ENCODE measurements at places on chromosomes 13 and 19.

GRCh38 chr13:28628241-28628640 lies 30.7 kb upstream of the POMP start:
- H3K27ac ChIP-seq: no peak overlapping the region
- H3K27me3 ChIP-seq: no peaks in the 10 kb centered on the region

- no peaks in the 10 kb centered on the region for H3K27me3 ChIP-seq
- no peak for DNase-seq
- H3K36me3 ChIP-seq: no peaks in the 10 kb centered on the region
- H3K4me3 ChIP-seq: no peak overlapping the region
- H3K4me1 ChIP-seq: peaks cover 52% of the 10 kb centered on the region
- H3K27ac ChIP-seq: peak overlapping the region; percentile 87
Measured at GRCh38 chr13:40408602-40409001, 257.8 kb downstream of the FOXO1 start.

DNA sequence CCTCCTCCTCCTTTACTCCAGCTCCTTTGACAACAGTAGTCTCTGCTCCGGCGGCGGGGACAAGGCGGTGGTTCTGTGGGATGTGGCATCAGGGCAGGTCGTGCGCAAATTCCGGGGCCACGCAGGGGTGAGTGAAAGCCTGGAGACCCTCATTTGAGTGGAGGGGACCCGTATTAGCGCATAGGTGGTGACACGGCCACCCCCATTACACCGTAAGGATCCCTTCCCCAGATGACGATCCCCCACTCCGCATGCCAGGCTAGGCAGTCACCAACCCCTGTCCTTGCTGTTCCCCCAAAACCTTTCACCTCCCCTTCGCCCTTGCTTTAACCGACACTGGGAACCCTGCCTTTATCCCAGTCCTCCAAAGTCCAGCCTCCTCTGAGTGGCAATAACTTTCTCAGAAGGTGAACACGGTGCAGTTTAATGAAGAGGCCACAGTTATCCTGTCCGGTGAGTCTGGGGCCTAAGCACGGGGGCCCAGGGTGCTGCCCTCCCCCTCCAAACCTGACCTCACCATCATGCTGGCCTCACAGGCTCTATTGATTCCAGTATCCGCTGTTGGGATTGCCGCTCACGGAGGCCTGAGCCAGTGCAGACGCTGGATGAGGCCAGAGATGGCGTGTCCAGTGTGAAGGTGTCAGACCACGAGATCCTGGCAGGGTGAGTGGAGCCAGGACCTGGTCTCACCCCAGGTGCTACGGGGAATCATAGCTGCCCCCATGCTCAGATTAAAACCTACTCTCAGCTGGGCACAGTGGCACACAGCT lies 3.7 kb downstream of the WDR83 start:
- H3K36me3 ChIP-seq: no peaks in the 10 kb centered on the region
- H3K27ac ChIP-seq: peak overlapping the region; percentile 96
- peak overlapping the region; percentile 83 for H3K4me3 ChIP-seq
- DNase-seq: no peak
- peaks cover 48% of the 10 kb centered on the region for H3K4me1 ChIP-seq

GRCh38 chr13:110304256-110304655 lies 2.7 kb downstream of the COL4A1 start:
- H3K27me3 ChIP-seq: no peaks in the 10 kb centered on the region
- H3K4me1 ChIP-seq: peaks cover 37% of the 10 kb centered on the region
- peak overlapping the region; percentile 84 for H3K4me3 ChIP-seq
- peak overlapping the region; percentile 95 for H3K27ac ChIP-seq
- H3K36me3 ChIP-seq: no peaks in the 10 kb centered on the region
- no peak for DNase-seq

GRCh38 chr19:41886761-41887710 lies 4.1 kb downstream of the ARHGEF1 start:
- H3K27me3 ChIP-seq: no peaks in the 10 kb centered on the region
- H3K36me3 ChIP-seq: no peaks in the 10 kb centered on the region
- DNase-seq: no peak
- peaks cover 45% of the 10 kb centered on the region for H3K4me1 ChIP-seq
- H3K27ac ChIP-seq: no peak overlapping the region

All from vagina (tissue), 2 donors.